Mononuclear cell (primary cell): ENCODE measurements at places on chromosomes 11 and 22. TPM values are rescaled to one million over a fixed set of nuclear protein-coding genes. Genes with fewer than 3 reads are reported as not detected.

XBP1 gene
- total RNA-seq: 221 TPM

TEX54 gene
- 2.4 TPM for total RNA-seq

F2 gene
- total RNA-seq: not detected

DSCAML1 gene
- 0.84 TPM for total RNA-seq

POU2AF2 gene
- total RNA-seq: not detected

LMNTD2 gene
- total RNA-seq: 2.1 TPM

SLC35F2 gene
- 6.8 TPM for total RNA-seq

OOSP3 gene
- total RNA-seq: not detected

TRIM64C gene
- not detected for total RNA-seq

CST6 gene
- not detected for total RNA-seq

GRIA4 gene
- not detected for total RNA-seq

APOA4 gene
- total RNA-seq: not detected

NOX4 gene
- not detected for total RNA-seq

TM7SF2 gene
- total RNA-seq: 9.1 TPM

GDPD4 gene
- not detected for total RNA-seq

CASP5 gene
- total RNA-seq: 0.84 TPM

C11orf87 gene
- total RNA-seq: not detected

GPR83 gene
- total RNA-seq: 0.10 TPM

PANX2 gene
- 0.94 TPM for total RNA-seq

NLRP10 gene
- total RNA-seq: not detected

OR2D2 gene
- 0.10 TPM for total RNA-seq

RGL4 gene
- total RNA-seq: 9.2 TPM

DERL3 gene
- total RNA-seq: 1.7 TPM

CHRDL2 gene
- not detected for total RNA-seq

OR52I2 gene
- not detected for total RNA-seq

ADM gene
- 93.5 TPM for total RNA-seq

OR2AT4 gene
- total RNA-seq: not detected

IGSF22 gene
- 0.10 TPM for total RNA-seq

SMIM38 gene
- 0.31 TPM for total RNA-seq

C22orf31 gene
- total RNA-seq: not detected

ASRGL1 gene
- 6.0 TPM for total RNA-seq

VPREB1 gene
- total RNA-seq: not detected

MMP3 gene
- not detected for total RNA-seq

C11orf65 gene
- total RNA-seq: 0.31 TPM

NXF1 gene
- total RNA-seq: 169 TPM

MYBPC3 gene
- 0.21 TPM for total RNA-seq

SULT4A1 gene
- total RNA-seq: not detected

CRYAB gene
- total RNA-seq: not detected
